ENCODE measurements at places on chromosomes 7 and 10. TPM values are rescaled to one million over a fixed set of nuclear protein-coding genes. Genes with fewer than 3 reads are reported as not detected.
A peak's percentile ranks its signal among the peaks of the same experiment; 100 is the strongest.

- H3K27me3 ChIP-seq: no peaks in the 10 kb centered on the region
- H3K27ac ChIP-seq: no peak overlapping the region
- no peaks in the 10 kb centered on the region for H3K36me3 ChIP-seq
- DNase-seq: no peak
- no peak overlapping the region for H3K4me3 ChIP-seq
- no peaks in the 10 kb centered on the region for H3K4me1 ChIP-seq
Measured at GRCh38 chr7:45584261-45585210, 10.4 kb downstream of the ADCY1 start.

- no peak overlapping the region for H3K4me3 ChIP-seq
- H3K36me3 ChIP-seq: peaks cover 24% of the 10 kb centered on the region
- H3K27me3 ChIP-seq: no peaks in the 10 kb centered on the region
- no peak for DNase-seq
- H3K27ac ChIP-seq: peak overlapping the region; percentile 4
- peaks cover 3% of the 10 kb centered on the region for H3K4me1 ChIP-seq
Measured at GRCh38 chr10:101974091-101974971, 81.6 kb downstream of the ARMH3 start.

- no peaks in the 10 kb centered on the region for H3K27me3 ChIP-seq
- peak overlapping the region; percentile 64 for H3K4me3 ChIP-seq
- DNase-seq: peak; percentile 43
- no peaks in the 10 kb centered on the region for H3K36me3 ChIP-seq
- peaks cover 2% of the 10 kb centered on the region for H3K4me1 ChIP-seq
Measured at GRCh38 chr10:43689618-43689954, 40.9 kb upstream of the ZNF32 start.

GRCh38 chr10:58712141-58712540, 199.5 kb downstream of the BICC1 start:
- H3K27me3 ChIP-seq: no peaks in the 10 kb centered on the region
- H3K36me3 ChIP-seq: no peaks in the 10 kb centered on the region
- H3K4me3 ChIP-seq: no peak overlapping the region
- DNase-seq: no peak
- no peaks in the 10 kb centered on the region for H3K4me1 ChIP-seq

GRCh38 chr7:28731092-28731658, 227.0 kb downstream of the TRIL start:
- no peak for DNase-seq
- H3K27ac ChIP-seq: no peak overlapping the region
- H3K4me3 ChIP-seq: no peak overlapping the region
- H3K36me3 ChIP-seq: no peaks in the 10 kb centered on the region

- H3K4me1 ChIP-seq: no peaks in the 10 kb centered on the region
- H3K27me3 ChIP-seq: no peaks in the 10 kb centered on the region
- DNase-seq: no peak
- H3K27ac ChIP-seq: no peak overlapping the region
Measured at GRCh38 chr7:134866617-134867016, 87.2 kb downstream of the CALD1 start.

DNA sequence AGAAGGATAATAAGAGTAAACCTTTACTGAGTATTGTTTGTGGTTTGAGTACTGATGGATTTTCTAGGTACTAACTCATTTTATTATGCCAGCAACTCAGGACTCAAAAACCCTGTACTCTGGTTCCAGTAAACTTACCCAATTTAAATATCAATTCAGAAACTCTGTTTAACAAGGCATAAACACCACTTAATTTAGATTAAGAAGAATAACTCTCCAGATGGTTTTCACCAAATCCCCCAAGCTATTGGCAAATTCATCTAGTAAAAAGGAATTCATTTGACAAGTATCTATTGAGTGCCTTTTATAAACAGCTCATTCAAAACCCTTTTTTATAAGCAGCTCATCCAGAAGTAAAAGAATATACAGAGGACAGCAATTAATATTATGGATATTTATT, 572.4 kb downstream of the PHTF2 start:
- H3K4me3 ChIP-seq: no peak overlapping the region
- no peaks in the 10 kb centered on the region for H3K27me3 ChIP-seq
- no peak for DNase-seq
- H3K4me1 ChIP-seq: no peaks in the 10 kb centered on the region
- H3K36me3 ChIP-seq: no peaks in the 10 kb centered on the region

- H3K4me3 ChIP-seq: no peak overlapping the region
- H3K27me3 ChIP-seq: no peaks in the 10 kb centered on the region
- H3K4me1 ChIP-seq: no peaks in the 10 kb centered on the region
- no peaks in the 10 kb centered on the region for H3K36me3 ChIP-seq
- DNase-seq: no peak
- no peak overlapping the region for H3K27ac ChIP-seq
Measured at GRCh38 chr7:78691584-78691983, 761.9 kb downstream of the MAGI2 start.

Gene RASA4B
- 0.75 TPM for total RNA-seq

Gene ENTPD1
- total RNA-seq: 6.4 TPM

Gene FRMPD2
- total RNA-seq: not detected

Gene STEAP1
- total RNA-seq: 37.1 TPM
